ENCODE measurements at places on chromosomes 4 and X. TPM values are rescaled to one million over a fixed set of nuclear protein-coding genes. Genes with fewer than 3 reads are reported as not detected.

SLC25A4 gene
- 23.4 TPM for total RNA-seq

ZNF732 gene
- 1.2 TPM for total RNA-seq

NEUROG2 gene
- total RNA-seq, result not detected

RNF128 gene
- total RNA-seq, result 1.2 TPM

CCDC160 gene
- not detected for total RNA-seq

SPANXB1 gene
- not detected for total RNA-seq

FRMD7 gene
- not detected for total RNA-seq

GPC3 gene
- 0.19 TPM for total RNA-seq

EPHA5 gene
- 7.1 TPM for total RNA-seq

CACNA1F gene
- total RNA-seq, result not detected

XK gene
- total RNA-seq, result under 0.01 TPM

NLGN3 gene
- under 0.01 TPM for total RNA-seq

SHOX gene
- not detected for total RNA-seq

ALAS2 gene
- total RNA-seq, result not detected

CLGN gene
- 1.1 TPM for total RNA-seq

NXF2B gene
- total RNA-seq, result not detected

PDCL2 gene
- not detected for total RNA-seq

SPANXN3 gene
- total RNA-seq, result not detected

RAB9B gene
- total RNA-seq, result 0.96 TPM

GAGE2A gene
- total RNA-seq, result not detected

KLB gene
- total RNA-seq, result under 0.01 TPM

FATE1 gene
- not detected for total RNA-seq

PHKA1 gene
- total RNA-seq, result 6.2 TPM

RTL9 gene
- under 0.01 TPM for total RNA-seq

CWH43 gene
- not detected for total RNA-seq

SMIM10L2A gene
- total RNA-seq, result 1.7 TPM

KCNIP4 gene
- under 0.01 TPM for total RNA-seq

FHDC1 gene
- total RNA-seq, result under 0.01 TPM

RTL3 gene
- 0.19 TPM for total RNA-seq

AREG gene
- 5.9 TPM for total RNA-seq

ERCC6L gene
- total RNA-seq, result 11.3 TPM

SYTL5 gene
- 1.4 TPM for total RNA-seq

SSX2B gene
- not detected for total RNA-seq

GPR119 gene
- not detected for total RNA-seq

NAP1L5 gene
- 12.3 TPM for total RNA-seq

DRD5 gene
- total RNA-seq, result not detected
